ENCODE measurements at places on chromosomes 3 and 15. TPM values are rescaled to one million over a fixed set of nuclear protein-coding genes. Genes with fewer than 3 reads are reported as not detected.

BCHE gene
- total RNA-seq: 13.4 TPM

OXSR1 gene
- total RNA-seq: 39.4 TPM

SLC28A2 gene
- not detected for total RNA-seq

RFX7 gene
- 4.0 TPM for total RNA-seq

CPA3 gene
- not detected for total RNA-seq

CHRNA7 gene
- total RNA-seq: 0.37 TPM

NR1I2 gene
- total RNA-seq: not detected

Measured in uterine smooth muscle cell (primary cell).